Forelimb muscle (tissue), 1 donor: ENCODE measurements at places on chromosomes 3 and 15.

GRCh38 chr3:39126532-39127071 is 19.1 kb downstream of the TTC21A start:
- no peak for DNase-seq

DNA sequence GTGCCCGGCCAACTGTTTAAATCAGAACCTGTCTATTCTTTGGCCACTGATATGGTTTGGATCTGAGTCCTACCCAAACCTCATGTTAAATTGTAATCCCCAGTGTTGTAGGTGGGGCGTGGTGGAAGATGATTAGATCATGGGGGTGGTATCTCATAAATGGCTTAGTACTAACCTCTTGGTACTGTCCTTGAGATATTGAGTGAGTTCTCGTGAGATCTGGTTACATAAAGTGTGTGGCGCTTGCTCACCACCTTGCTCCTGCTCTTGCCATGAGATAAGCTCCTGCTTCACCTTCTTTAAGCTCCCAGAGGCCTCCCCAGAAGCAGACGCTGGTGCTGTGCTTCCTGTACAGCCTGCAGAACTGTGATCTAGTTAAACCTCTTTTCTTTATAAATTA is 42.4 kb downstream of the REC114 start:
- DNase-seq, result no peak

GRCh38 chr15:45869034-45869668 is 234.3 kb downstream of the SQOR start:
- DNase-seq, result no peak

GRCh38 chr3:49530231-49530630 is 24.0 kb upstream of the BSN start:
- DNase-seq, result no peak

DNA sequence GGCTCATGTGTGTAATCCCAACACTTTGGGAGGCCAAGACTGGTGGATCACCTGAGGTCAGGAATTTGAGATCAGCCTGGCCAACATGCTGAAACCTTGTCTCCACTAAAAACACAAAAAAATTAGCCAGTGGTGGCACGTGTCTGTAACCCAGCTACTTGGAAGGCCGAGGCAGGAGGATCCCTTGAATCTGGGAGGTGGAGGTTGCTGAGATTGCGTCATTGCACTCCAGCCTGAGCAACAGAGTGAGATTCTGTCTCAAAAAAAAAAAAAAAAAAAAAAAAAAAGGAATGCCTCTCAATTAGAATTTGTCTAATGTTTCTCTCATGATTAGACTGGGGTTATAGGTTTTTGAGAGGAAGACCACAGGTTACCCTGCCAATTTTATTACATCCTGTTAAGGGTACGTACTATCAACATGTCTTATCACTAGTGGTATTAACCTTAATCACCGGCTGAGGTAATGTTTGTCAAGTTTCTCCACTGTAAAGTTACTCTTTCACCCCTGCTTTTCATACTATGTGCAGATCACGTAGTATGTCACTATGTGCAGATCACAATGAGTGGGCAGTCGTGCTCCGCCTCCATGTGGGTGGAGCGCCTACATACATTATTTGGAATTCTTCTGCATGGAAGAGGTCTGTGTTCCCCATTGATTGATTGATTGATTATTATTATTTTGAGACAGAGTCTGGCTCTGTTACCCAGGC is 6.2 kb upstream of the RPAP1 start:
- DNase-seq, result no peak

DNA sequence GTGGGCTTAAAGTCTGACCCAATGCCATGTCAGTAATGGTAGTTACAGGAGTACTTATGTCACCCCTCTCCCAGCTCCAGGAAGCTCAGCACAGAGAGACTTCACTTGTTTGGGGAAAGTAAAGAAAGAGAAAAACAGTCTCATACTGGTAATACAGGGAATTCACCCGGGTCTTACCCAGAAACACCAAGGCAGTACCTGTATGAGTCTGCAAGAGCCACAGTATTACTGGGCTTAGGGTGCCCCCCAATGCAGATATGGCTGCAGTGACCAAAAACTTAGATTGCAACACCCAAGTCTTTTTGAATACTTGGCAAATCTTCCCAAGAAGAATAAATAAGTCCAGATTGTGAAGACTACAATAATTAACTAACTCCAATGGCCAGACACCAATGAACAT is 622.1 kb downstream of the IGSF11 start:
- DNase-seq, result no peak

- DNase-seq, result no peak
These were observed 23.7 kb upstream of the SFMBT1 start for GRCh38 chr3:53069422-53070068.

- DNase-seq, result no peak
These were observed 611 bp downstream of the CTDSPL2 start for GRCh38 chr15:44427756-44428724.

DNA sequence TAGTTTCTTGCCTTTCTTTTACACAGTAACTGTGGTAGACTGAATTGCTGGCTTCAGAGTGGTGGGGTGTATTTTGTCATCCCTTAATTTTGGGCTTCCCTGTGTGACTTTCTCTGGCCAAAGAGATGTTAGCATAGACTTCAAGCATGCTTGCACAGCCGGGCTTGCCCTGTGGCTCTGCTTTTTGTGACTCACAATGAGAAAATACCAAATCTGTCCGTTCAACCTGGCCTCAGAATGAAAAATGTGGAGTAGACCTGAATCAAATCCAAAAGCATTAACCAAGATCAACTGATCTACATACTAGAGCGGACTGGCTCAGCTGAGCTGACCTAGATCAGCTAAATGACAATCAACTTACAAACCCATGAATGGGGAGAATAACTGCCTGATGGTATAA is 51.4 kb downstream of the PLAAT1 start:
- DNase-seq, result no peak

GRCh38 chr15:51283026-51283425 is 55.4 kb downstream of the CYP19A1 start:
- no peak for DNase-seq

DNA sequence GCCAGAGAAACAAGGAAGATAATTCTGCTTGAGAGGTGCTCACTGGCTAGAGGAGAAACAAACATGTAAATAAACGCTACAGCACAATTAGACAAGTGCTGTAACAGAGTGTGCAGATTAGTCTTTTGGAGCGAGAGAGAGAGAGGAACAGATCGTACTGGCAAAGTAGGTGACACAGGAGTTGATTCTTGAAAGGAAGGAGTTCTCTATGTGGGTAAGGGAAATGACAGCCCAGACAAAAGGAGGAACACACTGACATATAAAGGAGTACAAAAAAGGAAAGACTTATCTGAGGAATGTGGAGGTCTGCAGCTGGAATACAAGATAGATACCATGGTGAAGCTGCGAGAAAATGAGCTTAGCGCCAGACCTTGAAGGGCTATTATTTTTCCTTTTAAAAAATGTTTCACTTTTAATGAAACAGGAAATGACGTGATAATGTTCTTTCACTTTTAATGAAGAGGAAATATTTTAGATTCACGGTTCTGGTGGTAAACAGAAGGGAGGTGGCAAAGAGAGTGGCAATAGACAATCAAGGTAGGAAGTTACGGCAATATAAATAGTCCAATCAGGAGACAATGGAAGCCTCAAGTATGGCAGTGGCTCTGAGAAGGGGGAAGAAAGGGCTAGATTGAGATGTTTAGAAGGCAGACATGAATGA is 202.9 kb downstream of the VPS13C start:
- no peak for DNase-seq

GRCh38 chr3:54259636-54260035 is 137.3 kb downstream of the CACNA2D3 start:
- DNase-seq, result peak; percentile 11

DNA sequence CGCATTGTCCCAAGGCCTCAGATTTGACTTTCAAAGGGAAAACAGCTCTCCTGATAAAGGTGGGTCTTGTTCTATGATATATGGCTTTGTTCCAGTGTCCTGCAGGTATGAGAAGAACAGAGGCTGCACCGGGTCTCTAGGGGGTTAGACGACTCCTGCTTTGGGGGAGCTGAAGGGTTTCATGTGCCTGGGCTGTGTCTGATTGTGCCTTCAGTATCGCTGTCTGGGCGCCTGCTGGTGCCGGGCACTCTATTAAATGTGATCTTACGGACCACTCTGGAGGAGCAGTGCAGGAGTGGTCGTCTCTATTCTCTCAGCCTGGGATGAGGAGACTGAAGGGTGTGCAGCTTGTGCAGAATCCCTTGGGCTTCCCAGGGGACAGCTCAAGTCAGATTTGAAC is 16.0 kb downstream of the PAQR5 start:
- DNase-seq, result no peak

GRCh38 chr3:46500656-46501635 is 3.2 kb downstream of the RTP3 start:
- no peak for DNase-seq

DNA sequence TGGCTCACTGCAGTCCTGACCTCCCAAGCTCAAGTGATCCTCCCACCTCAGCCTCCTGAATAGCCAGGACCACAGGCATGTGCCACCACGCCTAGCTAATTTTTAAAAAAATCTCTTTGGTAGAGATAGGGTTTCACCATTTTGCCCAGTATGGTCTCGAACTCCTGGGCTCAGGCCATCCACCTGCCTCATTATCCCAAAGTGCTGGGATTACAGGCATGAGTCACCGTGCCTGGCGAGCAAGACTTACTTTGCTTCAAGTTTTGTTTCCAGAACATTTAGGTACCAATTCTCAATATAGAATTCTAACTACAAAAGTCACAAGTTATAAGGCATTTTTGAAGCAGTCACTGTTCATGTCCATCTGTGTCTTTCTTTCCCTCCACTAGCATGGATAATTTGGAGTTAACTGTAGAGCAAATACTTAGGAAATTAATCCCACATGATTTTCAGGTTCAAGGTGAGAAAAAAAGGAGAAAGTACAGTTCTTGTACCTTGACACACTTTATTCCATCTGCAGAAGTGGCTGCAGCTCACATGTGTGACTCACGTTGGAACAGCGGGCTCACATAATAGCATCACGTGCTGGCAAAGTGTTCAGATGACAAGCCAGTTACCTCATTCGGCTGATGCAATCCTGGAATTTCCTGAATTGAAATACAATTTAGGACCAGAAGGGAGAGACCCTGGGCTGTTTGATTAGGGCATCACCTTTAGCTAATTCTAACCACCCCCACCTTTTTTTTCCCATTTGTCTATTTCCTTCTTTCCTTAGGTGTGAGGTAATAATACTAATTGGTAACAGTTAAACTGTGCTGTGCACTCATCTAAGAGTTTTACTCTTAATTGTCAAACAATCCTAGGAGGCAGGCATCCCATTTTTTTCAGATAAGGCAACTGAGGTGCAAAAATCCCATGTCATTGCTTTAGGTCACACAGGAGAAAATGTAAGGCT is 46.9 kb upstream of the NEDD4 start:
- DNase-seq, result peak; percentile 64

GRCh38 chr15:27237319-27237939 is 266.4 kb downstream of the GABRG3 start:
- no peak for DNase-seq

GRCh38 chr15:52584414-52584813 is 15.6 kb upstream of the ARPP19 start:
- DNase-seq, result no peak

DNA sequence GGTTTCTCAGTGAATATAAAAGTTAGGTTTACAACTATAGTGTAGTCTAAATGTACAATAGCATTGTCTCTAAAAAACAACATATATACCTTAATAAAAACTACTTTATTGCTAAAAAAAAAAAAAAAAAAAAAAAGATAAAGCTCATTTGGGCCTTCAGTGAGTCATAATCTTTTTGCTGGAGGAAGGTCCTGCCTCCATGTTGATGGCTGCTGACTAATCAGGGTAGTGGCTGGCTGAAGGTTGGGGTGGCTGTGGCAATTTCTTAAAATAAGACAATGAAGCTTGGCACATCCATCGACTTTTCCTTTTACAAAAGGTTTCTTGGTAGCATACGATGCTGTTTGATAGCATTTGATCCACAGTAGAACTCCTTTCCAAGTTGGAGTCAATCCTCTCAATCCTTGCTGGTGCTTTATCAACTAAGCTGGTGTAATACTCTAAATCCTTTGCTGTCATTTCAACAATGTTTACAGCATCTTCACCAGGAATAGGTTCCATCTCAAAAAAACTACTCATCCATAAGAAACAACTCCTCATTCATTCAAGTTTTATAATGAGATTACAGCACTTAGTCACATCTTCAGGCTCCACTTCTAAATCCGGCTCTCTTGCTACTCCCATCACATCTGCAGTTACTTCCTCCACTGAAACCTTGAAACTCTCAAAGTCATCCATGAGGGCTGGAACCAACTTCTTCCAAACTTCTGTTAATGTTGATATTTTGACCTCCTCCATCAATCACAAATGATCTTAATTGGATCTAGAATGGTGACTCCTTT is 13.3 kb downstream of the ZNF280D start:
- no peak for DNase-seq

DNA sequence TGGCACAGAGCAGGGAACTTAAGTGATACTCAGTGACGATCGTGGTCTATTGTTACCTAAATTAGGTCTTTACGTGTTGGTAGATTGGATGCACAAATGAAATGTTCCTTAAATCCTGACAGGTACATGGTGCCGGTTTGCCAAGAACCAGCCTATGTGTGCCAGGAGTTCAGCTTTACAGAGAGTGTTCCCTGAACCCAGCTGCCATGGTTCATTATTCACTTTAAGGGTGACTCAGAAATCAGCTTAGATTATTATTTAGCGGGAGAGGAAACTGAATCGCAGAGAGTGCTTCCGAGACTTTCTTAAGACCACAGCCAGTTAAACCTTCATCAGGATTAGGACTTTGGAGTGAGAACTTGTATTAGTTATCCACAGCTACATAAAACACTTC is 21.5 kb downstream of the FAM43A start:
- DNase-seq, result no peak

GRCh38 chr3:25665315-25666280 is 891 bp upstream of the TOP2B start:
- DNase-seq, result no peak

- no peak for DNase-seq
These were observed 22.9 kb upstream of the ARIH1 start for GRCh38 chr15:72451224-72451623.

- DNase-seq, result no peak
These were observed 42.3 kb upstream of the XIRP1 start for GRCh38 chr3:39234651-39235050.

GRCh38 chr3:134928392-134928791 is 133.3 kb downstream of the EPHB1 start:
- no peak for DNase-seq

DNA sequence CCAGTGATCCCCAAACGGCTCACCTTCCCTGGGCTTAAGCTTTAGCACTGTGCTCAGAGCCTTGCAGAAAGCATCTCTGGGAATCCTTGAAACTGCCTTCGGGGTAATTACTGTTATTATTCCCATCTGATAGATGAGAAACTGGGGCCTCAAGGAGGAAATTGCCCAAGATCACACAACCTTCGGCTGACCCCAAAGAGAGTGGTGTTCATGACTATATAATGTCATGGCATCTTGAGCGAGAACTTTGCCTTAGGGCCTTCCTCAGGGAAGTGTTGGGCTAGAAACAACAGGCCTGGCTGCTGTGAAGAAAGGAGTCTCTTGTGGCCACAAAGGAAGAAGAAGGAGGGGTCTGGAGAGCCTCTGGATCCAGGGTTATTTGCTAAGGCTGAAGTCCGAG is 388.7 kb upstream of the CFAP20DC start:
- DNase-seq, result no peak

- no peak for DNase-seq
These were observed 79.5 kb downstream of the DNASE1L3 start for GRCh38 chr3:58131101-58131825.
